ENCODE measurements at places on chromosomes 13 and 19.

DNA sequence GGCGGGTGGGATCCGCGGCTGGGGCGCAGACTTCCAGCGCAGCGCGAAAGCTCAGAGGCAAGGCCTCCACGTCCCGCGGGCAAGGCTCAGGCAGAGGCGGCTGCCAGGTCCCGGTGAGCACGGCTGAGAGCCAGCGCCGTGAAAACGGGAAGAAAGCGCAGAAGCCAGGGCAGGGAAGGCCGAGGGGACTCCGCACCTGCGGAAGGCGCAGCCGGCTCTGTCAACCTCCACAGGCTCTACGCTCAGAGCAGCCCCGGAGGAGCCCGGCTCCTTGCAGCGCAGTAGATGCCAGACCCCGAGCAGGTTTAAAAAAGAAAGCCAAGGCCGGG, 131.0 kb downstream of the RNF17 start:
- DNase-seq, result no peak

DNA sequence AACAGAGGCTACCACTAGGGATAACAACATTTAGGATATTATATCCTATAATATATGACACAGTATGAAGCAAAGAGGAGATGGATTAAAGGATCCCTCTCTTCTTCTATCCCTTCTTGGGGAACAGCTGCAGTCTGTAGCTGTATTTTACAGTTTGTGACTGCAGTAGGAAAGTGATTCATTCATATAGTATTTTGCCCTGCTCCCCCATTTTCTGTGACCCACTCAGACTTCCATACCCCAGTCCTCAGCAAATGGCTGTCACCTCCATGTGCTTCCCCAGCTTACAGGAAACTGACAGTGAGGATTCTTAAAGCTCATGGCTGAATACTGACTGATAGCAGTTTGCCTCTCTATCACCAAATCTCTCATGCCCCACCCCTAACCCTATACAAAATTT, 27.5 kb downstream of the MICU2 start:
- no peak for DNase-seq

DNA sequence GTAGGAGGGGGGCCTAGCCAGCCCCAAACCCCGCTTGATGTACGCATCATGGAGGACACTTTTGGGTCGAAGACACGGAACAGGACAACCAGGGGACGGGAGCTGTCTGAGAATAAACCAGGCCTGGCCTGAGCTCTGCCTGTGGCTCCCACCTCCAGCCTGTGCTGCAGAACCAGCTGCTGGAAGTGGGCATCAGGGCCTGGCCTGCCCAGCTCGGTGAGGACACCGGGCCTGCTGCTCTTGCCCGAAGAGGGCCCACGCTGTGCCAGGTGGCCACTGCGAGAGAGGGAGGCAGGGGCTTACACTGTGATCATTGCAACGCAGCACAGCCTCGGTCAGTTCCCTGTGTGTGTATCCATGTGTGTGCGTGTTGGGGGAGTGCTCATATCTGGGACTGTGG, 34.6 kb downstream of the CEBPG start:
- no peak for DNase-seq

- DNase-seq, result no peak
Observed at GRCh38 chr19:32458500-32459123, 53.0 kb downstream of the DPY19L3 start.

DNA sequence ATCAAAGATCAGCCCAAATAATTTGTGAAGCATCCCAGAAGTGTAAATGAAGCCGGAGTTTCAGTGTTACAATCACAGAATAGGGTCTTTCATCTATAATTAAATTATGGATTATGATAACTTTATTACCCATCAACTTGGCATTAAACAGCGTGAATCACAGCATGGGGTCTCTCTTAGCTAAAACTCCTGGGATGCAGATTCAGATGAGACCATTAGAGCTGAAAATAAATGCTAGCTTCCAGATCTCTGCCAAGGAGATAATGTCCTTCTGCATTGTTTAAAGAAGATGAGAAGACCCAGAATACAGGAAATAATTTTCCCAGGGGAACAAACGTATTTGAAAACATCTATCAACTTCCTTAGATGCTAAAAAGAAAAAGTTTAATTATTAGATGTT, 546.0 kb upstream of the PCDH9 start:
- no peak for DNase-seq

GRCh38 chr13:39684531-39685137, 29.2 kb downstream of the COG6 start:
- DNase-seq, result no peak

- no peak for DNase-seq
Observed at GRCh38 chr13:50244713-50245574, 229.7 kb downstream of the KCNRG start.

DNA sequence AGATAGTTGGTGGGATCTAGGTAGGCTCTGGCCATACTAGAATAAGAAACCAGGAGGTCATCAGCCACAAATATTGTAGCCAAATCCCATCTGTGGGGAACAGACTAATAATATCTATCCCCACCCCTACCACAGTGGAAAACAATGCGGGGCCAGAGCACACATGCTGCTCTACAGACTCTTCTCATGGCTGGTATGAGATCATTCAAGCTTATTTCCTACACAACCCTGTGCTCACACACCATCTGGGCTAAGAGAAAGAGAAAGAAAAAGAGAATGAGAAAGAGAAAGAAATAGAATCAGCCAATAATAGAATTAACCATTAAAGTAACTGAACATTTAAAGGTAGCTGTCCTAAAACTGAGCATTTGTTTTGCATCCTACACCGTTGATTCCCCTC, 1268.4 kb upstream of the SPRY2 start:
- DNase-seq, result no peak

GRCh38 chr19:15758379-15758778, 20.6 kb downstream of the OR10H3 start:
- no peak for DNase-seq

- DNase-seq, result no peak
Observed at GRCh38 chr19:17512574-17512939, 1.1 kb downstream of the PGLS start.

- no peak for DNase-seq
Observed at GRCh38 chr13:112614835-112615234, 26.9 kb upstream of the TUBGCP3 start.

- DNase-seq, result no peak
Observed at GRCh38 chr19:14772467-14772866, 5.9 kb downstream of the ADGRE2 start.

GRCh38 chr19:19613506-19613905, 5.0 kb downstream of the PBX4 start:
- no peak for DNase-seq

- no peak for DNase-seq
Observed at GRCh38 chr19:50451223-50451534, 18.5 kb downstream of the MYBPC2 start.

DNA sequence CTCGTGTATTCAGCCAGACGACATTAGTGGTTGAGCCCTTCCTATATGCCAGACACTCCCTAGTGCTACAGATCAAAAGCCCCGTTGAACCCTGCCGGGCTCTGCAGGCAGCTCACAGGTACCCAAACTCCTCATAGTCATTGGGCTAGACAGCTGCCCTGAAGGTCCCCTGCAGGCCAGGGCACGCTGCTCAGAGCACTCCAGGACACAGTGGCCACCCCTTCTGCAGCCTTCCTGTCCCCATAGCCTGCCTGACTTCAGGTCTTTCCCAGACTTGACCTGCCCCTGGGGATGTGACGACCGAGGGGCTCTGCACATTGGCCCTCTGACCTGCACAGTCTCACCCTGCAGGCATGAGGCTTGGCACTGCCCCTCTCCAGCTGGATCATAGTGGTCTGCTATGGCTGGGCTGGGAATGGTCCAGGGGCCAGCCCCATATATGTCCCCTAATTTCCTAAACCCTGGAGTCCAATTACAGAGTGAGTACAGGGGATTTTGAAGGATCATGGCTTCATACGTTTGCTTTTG, 64.2 kb upstream of the UBAC2 start:
- no peak for DNase-seq
